Occipital lobe (tissue), 3 donors: ENCODE measurements at places on chromosomes 1 and 21. TPM values are rescaled to one million over a fixed set of nuclear protein-coding genes. Genes with fewer than 3 reads are reported as not detected.

The GPR153 gene
- total RNA-seq, result 25.3 TPM

The FNDC5 gene
- 17.0 TPM for total RNA-seq

The ARHGAP30 gene
- 1.7 TPM for total RNA-seq

The SAMD11 gene
- 0.16 TPM for total RNA-seq

The PWP2 gene
- total RNA-seq, result 16.5 TPM

The CFHR1 gene
- total RNA-seq, result 0.94 TPM

The CDCP2 gene
- not detected for total RNA-seq

The ROR1 gene
- total RNA-seq, result 2.5 TPM

The TLR5 gene
- 1.7 TPM for total RNA-seq

The FAAP20 gene
- total RNA-seq, result 20.3 TPM

The TSPAN1 gene
- 0.31 TPM for total RNA-seq

The ZNF648 gene
- 0.31 TPM for total RNA-seq

The RWDD3 gene
- 28.4 TPM for total RNA-seq
